ENCODE measurements at places on chromosomes 1 and 21.

- DNase-seq, result no peak
These were observed 18.3 kb upstream of the HSPA13 start for GRCh38 chr21:14401217-14401616.

DNA sequence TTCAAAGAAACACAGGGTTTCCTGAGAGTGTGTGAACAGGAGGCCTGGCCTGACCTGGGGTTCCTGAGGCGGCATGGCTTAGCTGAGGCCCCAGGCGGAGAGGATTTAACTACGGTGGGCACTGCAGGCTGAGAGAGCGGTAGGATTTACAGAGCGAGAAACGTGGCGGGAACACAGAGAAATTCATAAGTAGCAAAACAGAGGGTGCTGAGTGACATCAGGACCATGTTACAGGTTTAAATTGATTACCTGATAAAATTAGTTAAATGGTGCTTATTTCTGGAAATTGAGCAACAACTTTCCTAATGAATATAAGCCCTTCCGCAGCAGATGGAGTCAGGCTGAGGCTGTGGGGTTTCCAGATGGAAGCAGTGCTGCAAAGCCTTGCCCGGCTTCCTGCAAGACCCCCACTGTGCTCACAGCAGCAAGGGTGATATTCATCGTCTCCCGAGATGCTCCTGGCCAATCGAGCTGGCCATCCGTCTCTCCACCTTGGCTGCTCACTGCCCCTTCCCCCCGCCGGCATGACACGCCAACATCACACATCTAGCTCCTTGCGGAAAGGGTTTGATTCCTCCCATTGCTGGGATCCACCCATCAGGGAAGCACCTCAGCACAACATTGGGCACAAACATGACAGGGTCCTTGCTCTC is 69.4 kb upstream of the MORC3 start:
- no peak for DNase-seq

DNA sequence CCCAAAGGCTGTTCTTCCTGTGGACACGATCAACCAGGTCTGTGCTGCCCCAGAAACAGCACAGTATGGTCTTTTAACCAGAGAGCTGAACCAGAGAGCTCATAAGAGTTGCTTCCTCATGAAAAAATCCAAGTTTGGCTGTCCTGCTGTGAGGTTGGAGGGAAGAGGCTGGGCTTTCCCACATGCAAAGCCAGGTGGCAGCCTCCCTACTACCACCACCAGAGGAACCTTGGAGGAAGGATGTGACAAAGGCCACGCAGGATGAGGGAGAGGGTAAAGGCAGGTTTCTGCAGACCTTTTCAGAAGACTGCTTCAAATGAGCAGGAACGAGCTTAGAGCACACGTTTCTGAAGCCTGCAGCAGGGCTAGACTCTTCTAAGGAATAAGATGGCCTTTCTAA is 27.1 kb downstream of the FAM78B start:
- DNase-seq, result no peak

- DNase-seq, result no peak
These were observed 599.4 kb downstream of the LTN1 start for GRCh38 chr21:28393279-28393678.

DNA sequence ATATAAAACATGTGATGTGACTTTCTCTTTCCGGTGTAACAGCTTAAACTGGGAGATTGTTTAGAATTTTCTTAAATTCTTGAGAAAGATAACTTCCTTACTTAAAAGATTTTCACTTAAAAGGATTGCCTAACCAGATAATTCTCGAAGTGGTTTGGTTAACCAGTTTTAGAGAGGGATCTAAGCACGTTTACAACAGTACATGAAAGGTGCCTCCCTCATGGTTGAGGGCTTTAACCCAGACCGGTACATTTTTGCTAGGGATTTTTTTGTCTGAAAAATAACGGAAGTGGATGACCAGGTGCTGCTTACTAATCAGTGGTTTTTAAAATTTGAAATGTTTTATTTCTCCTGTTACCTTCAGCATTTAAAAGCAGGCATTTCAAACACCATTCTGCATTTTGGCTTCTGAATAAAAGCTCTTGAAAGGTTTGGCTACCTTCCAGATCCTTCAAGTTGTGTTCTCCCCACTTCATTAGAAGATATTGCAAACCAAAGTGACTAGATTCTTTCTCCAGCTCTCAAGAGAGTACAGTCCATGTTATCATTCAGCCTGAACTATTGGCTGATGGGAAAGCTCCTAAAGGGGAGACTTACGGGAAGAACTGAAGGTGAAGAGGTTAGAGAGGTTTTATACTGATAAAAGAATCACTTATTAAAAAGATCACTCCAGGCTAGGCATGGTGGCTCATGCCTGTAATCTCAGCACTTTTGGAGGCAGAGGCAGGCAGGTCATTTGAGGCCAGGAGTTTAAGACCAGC is 12.8 kb downstream of the S100PBP start:
- DNase-seq, result no peak

DNA sequence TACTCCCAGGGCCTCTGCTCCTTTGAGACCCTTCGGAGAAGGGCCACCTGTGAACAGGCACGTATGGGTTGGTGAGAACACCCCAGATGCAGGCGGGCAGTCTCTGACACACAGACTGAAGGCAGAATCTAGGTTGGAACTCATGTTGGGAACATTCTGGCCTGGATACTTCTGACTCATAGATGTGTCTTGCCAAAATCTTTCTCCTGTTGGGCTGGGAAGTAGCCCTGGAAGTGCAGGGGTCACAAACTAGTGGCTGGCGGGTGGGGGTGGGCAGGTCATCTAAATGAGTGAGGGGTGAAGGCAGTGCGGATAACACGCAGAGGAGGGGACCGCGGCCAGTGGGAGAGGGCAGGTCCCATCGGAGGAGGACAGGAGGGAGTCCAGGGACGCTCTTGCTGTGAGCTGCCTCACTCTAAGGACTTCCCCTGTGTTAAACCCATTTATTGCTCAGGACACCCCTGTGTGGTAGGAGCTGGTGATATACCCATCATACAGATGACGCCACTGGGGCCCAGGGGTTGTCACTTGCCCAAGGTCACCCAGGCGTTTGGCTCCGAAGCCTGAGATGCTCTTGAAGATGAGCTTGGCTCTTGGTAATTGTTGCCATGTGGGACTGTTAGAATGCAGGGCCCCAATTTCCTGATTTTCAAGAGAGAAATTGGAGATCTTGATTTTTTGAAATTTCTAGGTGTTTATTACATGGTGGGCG is 181.0 kb downstream of the PTPRU start:
- DNase-seq, result peak; percentile 59

DNA sequence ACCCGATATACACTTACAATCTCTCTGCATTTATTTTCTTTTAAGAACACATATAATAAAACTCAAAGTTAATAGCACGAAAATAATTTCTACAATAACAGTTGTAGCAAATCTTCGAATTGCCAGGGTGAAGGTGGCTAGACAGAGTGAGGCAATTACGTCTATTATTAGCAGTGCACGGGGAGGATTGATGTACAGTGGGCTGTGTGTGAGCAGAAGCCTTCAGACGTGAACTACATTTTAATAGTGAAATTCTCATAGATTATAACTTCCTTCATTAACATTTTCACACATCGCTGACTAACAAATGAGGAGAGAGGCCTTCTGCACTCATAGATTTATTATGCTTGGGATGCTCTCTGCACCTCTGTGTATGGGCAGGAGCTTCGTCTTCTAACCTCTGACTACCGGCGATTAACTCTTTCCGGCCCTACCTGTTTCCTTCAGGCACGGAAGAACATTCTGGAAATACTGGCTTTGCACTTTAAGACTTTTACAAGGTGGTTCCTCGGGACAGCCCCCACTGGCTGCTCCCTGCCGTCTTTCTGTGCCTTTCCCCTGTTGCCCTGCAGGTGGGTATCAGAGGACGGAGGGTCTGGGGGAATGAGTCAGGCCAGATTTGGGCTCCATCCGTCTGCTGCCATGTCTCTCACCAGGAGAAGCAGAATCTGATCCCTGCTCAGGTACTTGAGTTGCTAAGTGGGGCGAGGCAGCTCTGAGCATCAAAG is 200.5 kb downstream of the CAMTA1 start:
- no peak for DNase-seq

DNA sequence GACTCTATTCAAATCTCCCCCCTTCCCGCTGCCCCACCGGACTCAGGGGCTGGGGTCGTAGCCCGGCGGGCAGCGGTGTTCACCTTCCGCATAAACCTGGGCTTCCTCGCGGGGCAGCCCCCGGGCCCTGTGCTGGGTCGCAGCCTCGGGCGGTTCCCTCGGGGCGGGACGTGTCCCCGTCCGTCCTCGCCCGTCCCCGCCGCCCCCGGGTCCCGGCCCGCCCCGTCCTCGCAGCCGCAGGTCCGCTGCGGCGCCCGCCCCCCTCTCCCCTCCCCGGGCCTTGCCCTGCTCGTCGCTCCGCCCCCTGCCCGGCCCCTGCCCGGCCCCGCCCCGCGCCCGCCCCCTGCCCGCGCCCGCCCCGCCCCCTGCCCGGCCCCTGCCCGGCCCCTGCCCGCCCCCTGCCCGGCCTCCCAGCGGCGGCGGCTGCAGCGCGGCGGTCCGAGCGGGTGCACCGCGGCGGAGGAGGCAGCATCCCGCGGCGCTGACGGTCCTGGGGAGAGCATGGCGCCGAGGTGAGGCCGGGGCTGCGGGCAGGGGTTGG is at the start of gene COL18A1:
TSS of gene COL18A1 (plus strand) at position 436 of the 541 bp plus-strand sequence. CDS start at position 502, 66 bp downstream.
- DNase-seq, result peak; percentile 56

DNA sequence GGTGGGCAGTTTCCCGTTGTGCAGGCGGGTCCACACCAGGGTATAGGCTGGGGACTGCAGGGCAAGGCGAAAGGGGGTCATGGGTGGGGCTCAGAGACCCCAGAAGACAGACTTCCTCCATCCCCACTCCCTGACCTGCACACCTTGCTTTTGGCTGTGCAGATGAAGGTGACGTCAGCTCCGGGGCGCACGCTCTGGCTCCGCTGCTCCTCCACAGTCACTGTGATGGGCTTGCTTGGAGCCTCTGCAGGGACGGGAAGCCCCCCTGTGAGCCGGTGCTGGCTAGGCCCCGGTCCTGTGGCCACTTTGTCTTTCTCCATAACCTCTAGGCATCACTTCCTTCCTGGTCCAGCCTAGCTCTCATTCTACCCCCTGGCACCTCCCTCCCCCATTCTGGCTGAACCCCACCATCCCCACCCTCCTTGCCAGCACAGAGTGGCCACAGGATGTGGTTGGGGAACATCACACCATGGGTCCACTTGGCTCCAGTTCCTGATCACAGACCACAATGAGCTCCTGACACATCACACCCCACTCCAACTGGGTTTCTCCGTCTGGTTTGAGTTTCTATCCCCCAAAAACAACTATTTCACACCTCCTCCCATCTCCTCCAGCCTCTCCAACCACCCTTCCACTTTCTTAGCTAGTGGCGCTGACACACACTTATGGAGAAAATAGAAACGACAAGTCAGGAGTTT is 45.2 kb downstream of the LDLRAD2 start:
- no peak for DNase-seq

- DNase-seq, result no peak
These were observed 49.2 kb downstream of the S1PR1 start for GRCh38 chr1:101285922-101286570.

DNA sequence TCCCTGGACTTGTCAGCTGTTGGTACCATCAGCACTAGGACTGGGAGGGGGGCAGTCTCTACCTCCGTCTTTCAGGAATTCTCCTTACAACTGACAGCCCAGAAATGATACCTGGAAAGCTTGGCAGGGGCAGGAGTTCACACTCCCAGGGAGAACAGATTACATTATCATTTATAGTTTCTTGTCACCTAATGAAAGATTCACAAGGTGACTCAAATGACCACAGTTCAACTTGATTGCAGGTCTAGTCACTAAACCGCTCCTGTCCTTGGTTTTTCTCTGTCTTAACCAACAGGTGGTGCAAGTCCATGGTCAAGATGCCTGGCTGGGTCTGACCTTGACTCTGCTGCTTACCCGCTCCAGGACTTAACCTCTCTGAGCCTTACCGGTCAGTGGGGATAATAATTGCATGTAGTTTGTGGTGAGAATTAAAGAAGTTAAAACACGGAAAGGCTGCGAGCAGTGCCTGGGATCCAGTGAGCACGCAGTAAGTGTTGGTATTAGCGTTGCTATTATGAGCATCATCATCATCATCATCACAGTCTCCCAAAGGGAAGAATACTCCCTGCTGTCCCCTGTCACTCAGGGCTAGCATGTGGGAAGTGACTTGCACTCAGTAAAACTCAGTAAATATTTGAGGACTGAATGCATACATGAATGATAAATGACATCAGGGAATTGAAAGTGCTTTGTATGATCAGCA is 125.3 kb upstream of the CD34 start:
- DNase-seq, result peak; percentile 42

GRCh38 chr1:223836586-223836985 is 9.2 kb downstream of the TP53BP2 start:
- no peak for DNase-seq

DNA sequence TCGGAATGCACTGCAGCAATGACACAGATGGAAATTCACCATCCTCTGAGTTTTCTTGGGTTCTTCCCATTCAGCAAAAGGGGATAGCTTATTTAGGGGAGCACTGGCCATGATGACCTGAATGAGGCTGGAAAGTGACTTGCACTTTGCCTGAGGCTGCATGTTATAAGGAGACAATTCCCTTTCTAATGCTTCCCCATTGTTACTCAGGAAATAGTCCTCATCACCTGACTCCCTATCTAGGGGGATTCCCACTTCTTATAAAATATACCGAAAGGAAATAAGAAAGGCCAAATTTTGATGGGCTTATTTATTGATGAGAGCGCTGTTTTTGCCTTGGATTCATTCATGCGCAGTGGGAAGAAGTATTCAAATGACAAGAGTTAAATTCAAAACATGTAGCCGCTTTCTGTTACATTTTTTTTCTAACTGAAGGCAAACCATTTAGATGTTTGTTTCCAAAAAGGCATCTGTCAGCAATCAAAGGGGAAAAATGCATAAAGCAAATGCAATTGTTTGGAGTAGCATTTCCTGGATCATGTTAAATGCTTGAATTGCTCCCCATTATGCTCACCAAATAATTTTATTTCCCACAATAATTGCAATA is 220.3 kb upstream of the NFIA start:
- DNase-seq, result no peak

GRCh38 chr1:109917768-109918606 is 7.3 kb downstream of the CSF1 start:
- DNase-seq, result no peak

DNA sequence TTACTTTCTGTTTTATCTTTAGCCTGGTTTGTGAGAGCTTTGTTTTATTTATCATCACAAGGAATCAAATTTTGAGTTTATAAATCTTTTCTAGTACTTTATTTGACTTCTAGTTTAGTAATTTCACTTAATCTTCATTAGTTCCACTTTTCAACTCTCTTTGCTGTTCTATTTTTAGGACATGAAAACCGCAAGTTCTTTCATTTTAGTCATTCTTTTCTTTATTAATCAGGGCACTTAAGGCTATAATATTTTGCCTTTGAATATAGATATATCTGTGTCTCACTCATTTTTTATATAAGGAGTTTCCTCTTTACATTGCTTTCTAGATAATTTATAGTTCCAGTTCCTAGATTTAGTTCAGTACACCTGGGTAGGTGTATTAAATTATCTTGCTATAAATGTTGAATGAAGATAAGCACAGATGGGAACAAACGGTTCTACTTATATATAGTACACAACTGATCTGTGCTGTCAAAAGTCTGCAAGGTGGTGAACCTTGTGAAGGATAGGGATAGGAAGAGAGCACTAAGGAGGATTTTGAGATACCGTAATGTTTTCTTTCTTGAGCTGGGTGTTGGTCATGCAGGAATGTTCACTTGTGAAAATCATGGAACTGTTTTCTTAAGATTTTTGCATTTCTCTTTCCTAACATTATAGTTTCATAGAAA is 402.3 kb downstream of the RYR2 start:
- DNase-seq, result no peak

Data from fibroblast of pulmonary artery (primary cell).